ENCODE measurements at places on chromosomes 6 and 20.

DNA sequence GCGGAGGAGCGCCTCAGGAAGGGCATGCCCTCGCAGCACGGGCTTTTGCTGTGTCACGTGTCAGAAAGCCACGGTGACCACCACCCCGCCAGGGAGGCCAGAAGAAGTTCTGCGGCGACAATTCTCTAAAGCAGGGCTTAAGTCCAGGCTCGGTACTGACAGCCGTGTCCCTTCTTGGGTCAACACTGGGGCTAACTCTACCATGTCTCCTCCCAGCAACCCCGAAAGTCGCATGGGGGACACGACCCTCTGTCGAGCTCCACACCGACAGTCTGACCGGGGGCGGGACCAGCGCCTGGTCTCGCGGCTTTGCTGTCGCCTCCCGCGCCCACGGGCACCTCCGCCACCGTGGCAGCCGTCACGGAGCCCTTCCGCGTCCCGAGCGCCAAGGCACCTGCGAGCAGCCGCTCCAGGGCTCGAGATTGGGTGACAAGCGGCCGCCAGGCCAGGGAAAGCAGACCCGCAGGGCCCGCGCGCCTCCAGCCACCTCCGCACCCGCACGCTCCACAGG is 534 bp downstream of the NANP start:
- peak overlapping the region; percentile 94 for H3K4me3 ChIP-seq
- H3K27ac ChIP-seq = peak overlapping the region; percentile 96

- no peak for DNase-seq
- H3K4me3 ChIP-seq = no peak overlapping the region
- no peak overlapping the region for H3K27ac ChIP-seq
- no peaks in the 10 kb centered on the region for H3K36me3 ChIP-seq
- no peaks in the 10 kb centered on the region for H3K27me3 ChIP-seq
These were observed 30.1 kb downstream of the CITED2 start for GRCh38 chr6:139344186-139344963.

DNA sequence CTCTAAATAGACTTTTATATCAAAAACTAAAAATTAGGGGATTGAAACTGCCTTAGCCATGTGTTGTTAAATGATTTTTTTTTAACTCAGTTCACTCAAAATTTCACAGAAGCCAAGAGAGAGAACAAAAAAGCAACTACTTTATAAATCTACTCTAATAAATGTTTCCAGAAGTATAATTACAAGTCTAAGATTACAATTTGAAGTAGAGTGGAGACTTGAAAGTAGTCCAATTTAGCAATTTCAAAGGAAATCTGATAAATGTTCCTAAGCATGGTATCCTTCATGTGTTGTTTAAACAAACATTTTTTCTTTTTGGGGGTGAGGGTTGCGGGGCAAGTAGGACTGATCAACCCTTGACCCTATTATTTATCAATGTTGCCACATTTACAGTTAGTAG is 72.6 kb downstream of the PHIP start:
- H3K4me1 ChIP-seq = no peaks in the 10 kb centered on the region
- DNase-seq = no peak
- peaks cover 18% of the 10 kb centered on the region for H3K36me3 ChIP-seq
- H3K27ac ChIP-seq = no peak overlapping the region
- H3K27me3 ChIP-seq = no peaks in the 10 kb centered on the region

DNA sequence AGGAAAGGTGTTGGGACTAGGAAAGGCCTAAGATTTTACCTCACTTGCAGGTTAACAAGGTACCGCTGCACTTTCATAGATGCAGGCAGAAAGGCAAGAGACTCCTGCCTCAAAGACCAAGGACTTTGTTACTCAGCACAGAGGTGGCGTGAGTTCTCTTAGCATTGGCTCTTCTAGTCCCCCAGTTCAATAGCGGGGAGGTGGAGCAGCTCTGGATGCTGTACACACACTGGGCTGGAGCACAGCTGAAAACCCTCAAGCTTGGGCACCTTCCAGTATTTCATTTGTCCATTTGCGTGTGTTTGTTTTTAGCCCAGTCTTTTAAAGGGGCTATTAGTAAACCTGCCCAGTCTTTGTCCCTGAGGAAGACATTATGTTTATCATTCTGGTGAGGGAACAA is 345.2 kb downstream of the FARS2 start:
- no peaks in the 10 kb centered on the region for H3K27me3 ChIP-seq
- no peak overlapping the region for H3K27ac ChIP-seq
- H3K4me3 ChIP-seq = no peak overlapping the region
- no peaks in the 10 kb centered on the region for H3K4me1 ChIP-seq
- no peak for DNase-seq
- H3K36me3 ChIP-seq = no peaks in the 10 kb centered on the region

GRCh38 chr20:50670126-50670862 is 21.0 kb downstream of the RIPOR3 start:
- no peaks in the 10 kb centered on the region for H3K4me1 ChIP-seq
- H3K27me3 ChIP-seq = no peaks in the 10 kb centered on the region
- H3K27ac ChIP-seq = peak overlapping the region; percentile 80
- DNase-seq = no peak

DNA sequence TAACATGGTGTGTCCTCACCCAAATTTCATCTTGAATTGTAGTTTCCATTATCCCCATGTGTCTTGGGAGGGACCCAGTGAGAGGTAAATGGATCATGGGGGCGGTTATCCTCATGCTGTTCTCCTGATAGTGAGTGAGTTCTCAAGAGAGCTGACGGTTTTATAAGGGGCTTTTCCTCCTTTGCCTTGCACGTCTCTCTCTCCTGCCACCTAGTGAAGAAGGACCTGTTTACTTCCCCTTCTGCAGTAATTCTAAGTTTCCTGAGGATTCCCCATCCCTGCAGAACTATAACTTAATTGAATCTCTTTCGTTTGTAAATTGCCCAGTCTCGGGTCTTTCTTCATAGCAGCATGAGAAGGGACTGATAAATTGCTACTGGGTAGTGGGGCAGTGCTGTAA is 789.3 kb downstream of the FRK start:
- no peak overlapping the region for H3K4me3 ChIP-seq
- no peaks in the 10 kb centered on the region for H3K4me1 ChIP-seq
- no peaks in the 10 kb centered on the region for H3K36me3 ChIP-seq
- DNase-seq = no peak
- no peak overlapping the region for H3K27ac ChIP-seq
- H3K27me3 ChIP-seq = no peaks in the 10 kb centered on the region

- H3K36me3 ChIP-seq = peaks cover 4% of the 10 kb centered on the region
- no peak overlapping the region for H3K4me3 ChIP-seq
- H3K27ac ChIP-seq = no peak overlapping the region
- H3K27me3 ChIP-seq = no peaks in the 10 kb centered on the region
- H3K4me1 ChIP-seq = peaks cover 3% of the 10 kb centered on the region
These were observed 396.0 kb downstream of the SYNE1 start for GRCh38 chr6:152241013-152241766.

DNA sequence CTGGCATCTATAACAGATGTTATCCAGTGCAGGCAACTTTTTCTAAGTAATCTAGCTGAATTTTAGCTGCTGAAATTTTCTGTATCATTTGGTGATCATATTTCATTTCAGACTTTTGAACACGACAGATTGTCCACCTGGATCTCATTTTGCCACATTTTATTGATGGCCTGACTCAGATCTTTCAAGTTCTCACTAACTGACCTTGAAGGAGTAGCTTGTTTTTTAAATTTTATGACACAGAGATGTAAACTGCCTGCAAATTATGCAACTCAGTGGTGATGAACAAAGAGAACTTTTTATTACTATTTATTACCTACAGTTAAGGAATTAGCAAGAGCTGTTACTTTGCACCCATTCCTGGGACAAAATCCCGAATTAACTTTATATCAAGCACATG is 366.4 kb downstream of the PAX1 start:
- no peak overlapping the region for H3K27ac ChIP-seq
- no peaks in the 10 kb centered on the region for H3K36me3 ChIP-seq
- no peak overlapping the region for H3K4me3 ChIP-seq
- no peak for DNase-seq
- H3K4me1 ChIP-seq = no peaks in the 10 kb centered on the region

DNA sequence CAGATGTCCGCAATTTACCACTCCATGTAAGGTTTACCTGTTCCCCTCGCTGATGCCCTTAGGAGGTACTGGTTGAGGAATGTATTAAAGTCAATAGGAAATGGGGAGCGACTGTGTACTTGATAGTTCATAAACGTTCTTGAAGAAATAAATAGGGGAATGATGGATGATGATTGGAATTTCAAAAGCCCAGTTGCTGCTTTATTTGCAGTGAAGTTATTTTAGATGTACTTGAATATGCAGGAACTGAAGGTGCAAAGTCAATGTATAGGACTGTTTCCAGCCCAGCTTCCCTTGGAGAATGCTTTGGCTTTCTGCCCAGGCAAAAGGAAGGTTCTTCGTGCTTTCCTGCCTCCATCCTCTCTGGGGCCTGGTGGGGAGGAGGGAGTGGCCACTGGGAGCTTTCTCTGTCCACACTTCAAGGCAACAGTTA is 19.8 kb downstream of the ADGRF5 start:
- H3K36me3 ChIP-seq = no peaks in the 10 kb centered on the region
- H3K4me1 ChIP-seq = no peaks in the 10 kb centered on the region
- DNase-seq = no peak
- H3K27me3 ChIP-seq = no peaks in the 10 kb centered on the region
- H3K4me3 ChIP-seq = no peak overlapping the region
- peak overlapping the region; percentile 45 for H3K27ac ChIP-seq

GRCh38 chr6:14110001-14110818 is 7.4 kb upstream of the CD83 start:
- no peaks in the 10 kb centered on the region for H3K27me3 ChIP-seq
- no peak overlapping the region for H3K27ac ChIP-seq
- no peak for DNase-seq

GRCh38 chr6:118382126-118382525 is 166.0 kb upstream of the PLN start:
- H3K4me1 ChIP-seq = no peaks in the 10 kb centered on the region
- no peaks in the 10 kb centered on the region for H3K27me3 ChIP-seq
- H3K27ac ChIP-seq = no peak overlapping the region
- H3K36me3 ChIP-seq = no peaks in the 10 kb centered on the region

DNA sequence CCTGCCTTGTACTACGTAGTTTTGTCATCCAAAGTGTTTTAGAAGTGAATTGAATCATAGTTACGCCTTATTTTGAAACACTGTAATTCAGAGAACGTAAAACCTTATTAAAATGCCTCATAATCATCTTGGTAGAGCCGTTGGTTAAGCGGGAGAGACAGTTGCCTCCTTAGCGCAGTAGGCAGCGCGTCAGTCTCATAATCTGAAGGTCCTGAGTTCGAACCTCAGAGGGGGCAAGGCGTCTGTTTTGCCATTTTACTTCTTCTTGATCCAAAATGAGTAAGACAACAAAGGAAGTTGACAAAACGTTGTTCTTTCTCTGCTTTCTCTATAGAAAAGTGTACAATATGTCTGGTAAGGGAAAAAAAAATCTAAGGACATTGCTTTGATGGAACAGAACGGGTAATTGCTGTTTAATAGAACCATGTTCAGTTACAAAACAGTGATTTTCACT is 20.7 kb upstream of the TRIM27 start:
- H3K27me3 ChIP-seq = no peaks in the 10 kb centered on the region
- H3K4me1 ChIP-seq = peaks cover 7% of the 10 kb centered on the region
- peak overlapping the region; percentile 56 for H3K4me3 ChIP-seq
- H3K27ac ChIP-seq = peak overlapping the region; percentile 78

- DNase-seq = no peak
- no peak overlapping the region for H3K27ac ChIP-seq
- no peaks in the 10 kb centered on the region for H3K36me3 ChIP-seq
- H3K4me1 ChIP-seq = no peaks in the 10 kb centered on the region
- H3K4me3 ChIP-seq = no peak overlapping the region
These were observed 520.9 kb downstream of the HTR1B start for GRCh38 chr6:76942203-76942966.

DNA sequence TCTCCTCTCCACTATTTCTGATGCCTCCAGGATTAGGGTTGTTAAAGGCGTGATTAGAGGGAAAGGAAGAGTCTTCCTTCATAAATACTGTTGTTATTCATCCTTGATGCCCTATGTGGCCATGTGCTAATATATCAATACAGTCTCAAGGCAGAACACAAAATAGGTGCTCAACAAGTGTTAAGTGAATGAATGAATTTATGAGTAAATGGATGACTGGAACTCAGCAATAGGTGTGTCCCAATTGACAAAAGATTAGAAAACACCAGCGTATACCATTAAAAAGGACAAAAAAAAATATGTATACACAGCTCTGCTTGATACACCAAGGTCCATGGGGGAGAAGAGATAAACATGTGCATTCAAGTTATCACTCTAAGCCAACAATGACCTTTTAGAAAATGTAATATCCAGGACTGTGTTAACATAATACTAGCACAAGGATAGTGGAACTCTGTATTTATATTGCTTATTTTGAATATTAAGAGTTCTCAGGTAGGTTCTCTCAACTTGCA is 171.2 kb upstream of the MYLIP start:
- H3K36me3 ChIP-seq = no peaks in the 10 kb centered on the region
- DNase-seq = no peak

GRCh38 chr6:6810727-6811126 is 222.2 kb downstream of the LY86 start:
- H3K36me3 ChIP-seq = no peaks in the 10 kb centered on the region
- H3K27ac ChIP-seq = peak overlapping the region; percentile 81
- H3K4me1 ChIP-seq = no peaks in the 10 kb centered on the region
- H3K27me3 ChIP-seq = no peaks in the 10 kb centered on the region

DNA sequence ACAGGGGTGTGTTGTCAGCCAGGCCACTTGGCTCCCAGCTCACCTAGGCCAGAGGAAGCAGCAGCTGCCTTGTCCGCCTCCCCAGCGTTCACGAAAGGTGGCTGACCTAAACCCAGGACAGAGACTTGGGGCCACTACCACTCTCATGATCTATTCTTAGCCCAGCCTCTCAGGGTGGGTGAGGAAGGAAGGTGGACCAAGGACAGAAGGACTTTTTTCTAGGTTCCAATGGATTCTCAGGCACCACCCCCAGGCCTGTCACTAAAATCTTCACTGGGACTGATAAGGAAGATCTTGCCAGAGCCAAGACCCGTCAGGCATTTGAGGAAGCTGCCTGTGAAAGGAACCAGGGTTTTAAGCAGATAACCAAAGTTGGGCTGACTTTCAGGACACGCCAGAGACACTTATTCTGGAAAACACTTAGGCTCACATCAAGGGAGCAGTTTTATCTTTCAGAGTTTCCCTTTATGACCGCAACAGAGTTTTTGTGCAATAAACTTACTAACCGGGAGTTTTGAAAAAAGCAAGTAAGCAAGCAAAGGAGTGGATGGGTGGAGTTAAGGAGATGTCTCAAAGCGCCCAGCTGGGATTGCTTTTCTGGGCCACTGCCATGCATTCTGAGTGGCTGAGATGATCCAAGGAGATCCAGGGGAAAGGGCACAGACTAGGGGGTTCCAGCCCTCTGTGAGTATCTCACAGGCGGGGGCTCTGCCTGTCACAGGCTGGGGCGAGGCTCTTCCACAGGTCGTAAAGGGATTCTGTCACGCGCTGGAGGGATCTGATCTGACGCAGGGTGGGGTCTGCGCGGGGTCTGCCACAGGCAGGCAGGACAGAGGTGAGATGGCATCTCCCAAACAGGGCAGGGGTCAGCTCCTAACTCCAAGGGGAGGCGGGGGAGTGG is 989 bp downstream of the FITM2 start:
- peak overlapping the region; percentile 61 for H3K27ac ChIP-seq
- H3K36me3 ChIP-seq = no peaks in the 10 kb centered on the region
- H3K4me1 ChIP-seq = peaks cover 4% of the 10 kb centered on the region
- DNase-seq = no peak
- H3K4me3 ChIP-seq = peak overlapping the region; percentile 63

GRCh38 chr6:150588888-150589499 is 10.7 kb upstream of the PLEKHG1 start:
- no peaks in the 10 kb centered on the region for H3K36me3 ChIP-seq
- no peaks in the 10 kb centered on the region for H3K27me3 ChIP-seq
- no peak overlapping the region for H3K27ac ChIP-seq

All from breast epithelium (tissue), 4 donors.